HTR-8/SVneo (cell line): ENCODE measurements at places on chromosomes 11 and 22.

DNA sequence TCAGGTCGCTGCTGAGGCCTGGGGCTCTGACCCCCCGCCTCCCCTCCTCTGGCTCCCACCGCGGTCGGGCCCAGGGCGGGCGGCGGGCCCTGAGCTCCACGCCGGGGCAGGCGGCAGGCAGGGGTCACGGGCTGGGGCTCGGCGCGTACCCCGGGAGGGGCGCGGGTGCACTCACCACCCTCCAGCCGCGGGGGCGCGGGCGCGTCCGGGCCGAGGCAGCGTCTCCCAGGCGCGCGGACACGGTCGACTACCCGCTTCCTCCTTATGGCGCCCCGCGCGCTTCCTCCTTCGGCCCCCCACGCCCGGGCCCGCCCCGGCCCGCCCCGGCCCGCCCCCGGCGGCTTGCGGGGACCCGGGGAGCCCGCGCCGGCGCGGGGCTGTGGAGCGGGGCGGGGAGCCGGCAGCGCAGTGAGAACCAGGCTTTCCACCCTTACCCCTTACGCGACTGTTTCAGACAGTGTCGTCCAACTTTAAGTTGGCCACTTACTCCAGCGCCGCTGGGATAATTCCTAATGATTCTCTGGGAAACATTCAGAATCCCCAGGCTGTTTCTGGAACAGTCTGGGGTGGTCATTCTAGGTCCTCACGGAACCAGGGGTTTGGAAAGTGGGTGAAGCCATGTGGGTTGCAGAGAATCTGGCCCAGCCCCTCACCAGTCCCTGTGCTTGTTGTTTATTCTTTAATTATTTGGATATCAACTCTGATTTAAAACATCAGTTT, at the start of gene BID:
Gene BID (minus strand): TSS at position 264 of the 720 bp plus-strand sequence. CDS start 24,353 bp downstream, outside the sequence.
- no peak for DNase-seq

- peak; percentile 63 for DNase-seq
Observed at GRCh38 chr22:26894766-26895485, 237.5 kb downstream of the MIAT start.

DNA sequence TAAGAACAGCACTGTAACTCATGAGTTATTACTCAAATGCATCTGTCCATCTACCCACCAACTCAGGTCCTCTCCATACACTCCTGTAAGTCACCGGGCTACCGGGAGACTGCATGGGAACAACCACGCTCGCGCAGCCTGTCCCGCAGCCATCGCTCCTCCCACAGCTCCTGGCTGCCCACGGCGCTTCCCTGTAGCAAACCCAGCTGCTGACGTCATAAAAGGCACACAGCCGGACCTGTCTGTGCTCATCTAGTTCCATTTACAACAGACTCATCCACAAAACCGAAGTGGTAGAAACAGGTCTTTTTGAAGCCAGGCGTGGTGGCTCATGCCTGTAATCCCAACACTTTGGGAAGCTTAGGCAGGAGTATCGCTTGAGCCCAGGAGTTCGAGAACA, 23.4 kb upstream of the PACSIN2 start:
- DNase-seq = no peak

- no peak for DNase-seq
Observed at GRCh38 chr11:128480066-128480465, 107.3 kb downstream of the ETS1 start.

GRCh38 chr11:12680246-12680939, 6.2 kb downstream of the TEAD1 start:
- no peak for DNase-seq

- no peak for DNase-seq
Observed at GRCh38 chr11:12765428-12765827, 91.2 kb downstream of the TEAD1 start.

DNA sequence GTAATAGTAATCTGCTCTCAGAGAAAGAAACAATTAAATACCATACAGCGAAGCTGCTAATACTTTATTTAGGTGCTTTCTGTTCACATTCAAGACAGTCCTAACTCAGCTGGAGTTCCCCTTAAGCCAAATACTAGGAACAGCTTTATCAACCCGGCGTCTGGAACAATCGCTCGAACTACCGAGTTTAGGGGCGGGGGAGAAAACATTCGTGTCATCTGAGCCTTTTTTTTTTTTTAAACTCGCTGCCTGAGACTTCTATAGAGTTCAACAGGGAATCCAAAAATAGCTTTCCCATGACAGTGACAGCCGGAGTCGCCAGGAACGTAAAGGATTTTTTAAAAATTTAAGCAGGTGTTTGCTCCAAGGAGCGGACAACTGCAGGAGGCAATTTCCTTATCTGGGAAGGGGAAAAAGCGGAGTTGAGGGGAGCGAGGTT, 852 bp downstream of the TRAF6 start:
- no peak for DNase-seq

- DNase-seq = no peak
Observed at GRCh38 chr22:33851821-33852384, 68.4 kb downstream of the LARGE1 start.

DNA sequence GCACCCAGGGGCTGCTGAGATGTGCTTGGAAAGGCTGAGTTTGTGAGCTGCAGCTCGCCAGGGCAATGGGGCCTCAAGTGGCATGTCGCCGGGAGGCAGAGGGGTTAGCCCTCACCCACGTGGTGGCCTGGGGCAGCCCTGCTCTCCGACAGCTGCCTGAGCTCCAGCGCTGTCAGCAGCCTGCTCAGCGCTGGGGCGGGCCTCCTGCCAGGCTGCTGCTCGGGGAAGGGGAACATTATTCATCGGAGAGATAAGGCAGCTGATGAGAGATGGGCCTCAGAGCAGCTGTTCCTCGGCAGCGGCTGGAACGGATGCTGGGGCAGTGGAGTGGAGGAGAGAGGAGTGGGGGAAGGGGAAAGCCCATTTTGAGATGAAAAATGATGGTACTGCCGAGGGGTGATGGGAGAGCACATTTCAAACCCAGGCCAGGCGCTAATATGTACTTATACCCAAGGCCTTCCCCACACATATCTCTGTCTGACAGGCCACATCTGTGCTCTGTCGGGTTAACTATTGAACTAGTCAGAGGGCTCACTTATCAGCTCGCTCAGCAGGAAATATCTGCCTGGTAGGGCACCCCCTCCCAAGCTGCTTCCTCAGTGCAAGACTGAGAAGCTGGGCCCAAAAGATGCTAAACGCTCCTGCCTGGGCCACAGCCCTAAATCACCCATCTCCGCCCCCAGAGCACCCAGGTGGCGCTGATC, 79.5 kb downstream of the TIMP3 start:
- peak; percentile 50 for DNase-seq

DNA sequence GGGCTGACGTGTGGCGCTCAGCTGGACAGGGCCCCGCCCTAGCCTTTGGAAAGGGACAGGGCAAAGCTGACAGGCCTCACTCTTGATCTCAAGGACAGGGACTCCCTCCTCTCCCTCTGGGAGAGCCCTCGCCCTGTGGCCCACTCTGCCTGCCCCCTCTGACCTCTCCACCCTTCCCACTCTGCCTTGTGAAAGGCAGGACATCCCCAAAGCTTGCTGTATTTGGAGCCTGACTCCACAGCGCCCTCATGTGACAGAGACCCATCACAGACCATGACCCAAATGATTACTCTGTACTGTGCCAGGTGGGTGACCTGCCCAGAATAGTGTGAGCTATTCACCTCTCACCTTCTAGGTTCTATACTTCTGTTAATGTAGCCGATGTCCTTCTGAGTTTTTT, 18.8 kb downstream of the P2RY2 start:
- DNase-seq = peak; percentile 56

DNA sequence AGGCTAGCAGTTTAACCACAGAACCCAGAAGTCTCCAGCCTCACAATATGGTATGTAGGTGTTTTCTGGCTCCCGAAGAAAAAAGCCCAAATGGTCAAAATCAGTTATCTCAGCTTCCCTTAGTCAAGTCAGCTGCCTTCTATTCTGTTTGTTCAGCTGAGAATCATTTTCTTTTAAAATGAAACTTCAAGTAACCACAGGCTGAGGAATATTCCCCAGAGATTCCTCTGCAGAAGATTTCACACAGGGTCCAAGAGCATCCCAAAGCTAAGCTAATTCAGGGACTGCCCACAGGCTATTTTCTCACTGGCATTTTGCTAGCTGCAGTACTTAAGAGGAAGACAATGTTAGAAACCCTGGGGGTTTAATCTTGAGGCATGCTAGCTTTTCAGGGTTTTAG, 977.0 kb upstream of the CHORDC1 start:
- DNase-seq = no peak

- no peak for DNase-seq
Observed at GRCh38 chr22:47036936-47037485, 274.6 kb downstream of the TBC1D22A start.

DNA sequence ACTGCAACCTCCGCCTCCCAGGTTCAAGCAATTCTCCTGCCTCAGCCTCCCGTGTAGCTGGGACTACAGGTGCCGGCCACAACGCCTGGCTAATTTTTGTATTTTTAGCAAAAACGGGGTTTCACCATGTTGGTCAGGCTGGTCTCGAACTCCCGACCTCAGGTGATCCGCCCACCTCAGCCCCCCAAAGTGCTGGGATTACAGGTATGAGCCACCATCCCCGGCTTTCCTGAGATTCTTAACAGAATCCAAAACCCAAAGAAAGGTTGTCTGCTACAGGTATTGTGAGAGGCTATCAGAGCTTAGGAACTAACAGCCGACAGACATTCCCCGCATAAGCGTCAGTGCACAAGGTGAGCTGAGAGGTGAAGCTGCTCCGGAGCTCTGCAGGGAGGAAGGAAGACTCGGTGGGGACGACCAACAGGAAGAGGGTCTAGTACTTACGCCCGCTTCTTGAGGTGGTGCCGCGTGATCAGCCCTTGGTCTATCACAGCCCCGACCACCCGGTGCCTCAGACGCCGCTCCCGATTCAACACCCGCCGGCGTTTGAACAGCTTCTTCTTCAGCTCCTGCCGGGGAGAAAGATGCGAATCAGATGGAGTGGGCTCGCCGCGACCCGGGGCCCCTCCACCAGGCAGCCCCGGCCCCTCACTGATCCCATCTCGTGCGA, 470 bp downstream of the C11orf98 start:
- peak; percentile 56 for DNase-seq

- peak; percentile 40 for DNase-seq
Observed at GRCh38 chr11:11022125-11022730, 164.4 kb upstream of the ZBED5 start.

DNA sequence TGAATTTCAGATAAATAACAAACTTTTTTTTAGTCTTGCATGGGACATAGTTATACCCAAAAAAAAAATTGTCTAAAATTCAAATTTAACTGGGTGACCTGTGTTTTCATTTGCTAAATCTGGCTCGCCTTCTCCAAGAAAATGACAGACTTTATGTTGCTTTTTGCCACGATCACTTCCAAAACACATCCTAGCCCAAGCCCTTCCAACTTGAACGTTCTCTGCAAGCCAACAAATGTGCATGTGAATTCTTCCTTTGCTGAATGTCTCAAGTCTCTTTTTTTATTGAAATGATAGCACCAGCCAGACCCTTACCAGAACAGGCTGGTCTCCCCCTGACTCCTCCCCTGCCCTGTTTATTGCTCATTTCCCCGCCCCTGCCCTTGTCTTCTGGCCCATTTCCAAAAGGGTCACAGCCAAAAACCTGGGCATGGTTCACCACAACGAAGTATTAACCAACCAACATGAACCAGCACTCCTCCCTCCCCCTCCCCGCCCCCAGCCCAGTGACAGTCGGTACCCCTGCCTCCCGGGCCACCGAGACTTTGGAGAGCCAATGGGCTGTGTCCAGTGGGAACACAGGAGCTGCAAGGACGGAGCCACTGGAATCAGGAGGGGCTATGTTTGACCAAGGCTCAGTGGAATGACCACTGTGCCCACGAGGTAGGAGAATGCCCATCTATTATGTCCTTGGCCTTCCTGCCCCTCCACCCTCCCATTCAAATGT, 63.2 kb downstream of the BTG4 start:
- DNase-seq = no peak

GRCh38 chr11:128723531-128723930, 29.7 kb downstream of the FLI1 start:
- no peak for DNase-seq

DNA sequence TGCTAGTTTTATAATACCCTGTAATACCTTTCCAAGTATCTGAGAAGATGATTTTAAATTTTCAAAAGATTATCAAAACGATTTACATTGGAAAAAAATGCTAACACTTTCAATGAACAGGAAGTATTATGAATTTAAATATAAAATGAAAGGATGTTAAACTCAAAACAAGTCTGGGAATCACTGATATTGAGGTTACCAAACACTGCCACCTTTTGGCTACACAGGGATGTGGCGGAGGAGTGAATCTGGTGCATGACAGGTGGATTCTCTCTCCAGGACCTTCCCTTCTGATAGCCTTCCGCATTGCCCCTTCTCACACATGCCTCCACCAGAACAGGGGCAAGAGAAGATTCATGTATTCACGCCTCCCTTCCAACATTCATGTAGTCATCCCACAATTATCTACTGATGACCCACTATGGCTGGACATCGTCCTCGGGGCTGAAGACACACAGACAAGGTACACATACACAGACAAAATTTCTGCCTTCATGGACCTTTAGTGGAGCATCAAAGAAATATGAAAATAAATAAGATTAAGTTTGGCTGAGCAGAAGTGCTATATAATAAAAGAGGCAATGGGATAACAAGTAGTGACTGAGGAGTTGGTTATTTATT, 34.7 kb downstream of the ATG16L2 start:
- peak; percentile 59 for DNase-seq

DNA sequence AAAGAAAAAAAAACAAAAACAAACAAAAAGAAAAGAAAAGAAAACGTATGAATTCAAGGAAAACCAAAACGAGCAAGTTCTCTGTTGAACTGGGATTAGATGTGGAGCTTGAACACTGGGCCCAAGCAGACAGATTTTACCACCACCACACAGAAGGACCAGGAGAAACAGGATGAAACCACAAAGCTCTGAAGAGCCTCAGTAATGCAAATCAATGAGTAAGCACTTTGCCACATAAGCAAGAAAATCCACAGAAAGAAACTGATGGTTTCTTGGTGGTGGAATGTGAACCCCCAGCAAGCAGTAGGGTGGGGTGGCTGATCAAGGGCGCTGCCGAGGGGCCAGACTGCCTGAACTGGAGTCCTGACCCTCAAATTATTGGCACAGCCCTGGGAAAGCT, 50.9 kb upstream of the NFRKB start:
- DNase-seq = no peak

- no peak for DNase-seq
Observed at GRCh38 chr11:35924811-35925210, 19.1 kb upstream of the LDLRAD3 start.

DNA sequence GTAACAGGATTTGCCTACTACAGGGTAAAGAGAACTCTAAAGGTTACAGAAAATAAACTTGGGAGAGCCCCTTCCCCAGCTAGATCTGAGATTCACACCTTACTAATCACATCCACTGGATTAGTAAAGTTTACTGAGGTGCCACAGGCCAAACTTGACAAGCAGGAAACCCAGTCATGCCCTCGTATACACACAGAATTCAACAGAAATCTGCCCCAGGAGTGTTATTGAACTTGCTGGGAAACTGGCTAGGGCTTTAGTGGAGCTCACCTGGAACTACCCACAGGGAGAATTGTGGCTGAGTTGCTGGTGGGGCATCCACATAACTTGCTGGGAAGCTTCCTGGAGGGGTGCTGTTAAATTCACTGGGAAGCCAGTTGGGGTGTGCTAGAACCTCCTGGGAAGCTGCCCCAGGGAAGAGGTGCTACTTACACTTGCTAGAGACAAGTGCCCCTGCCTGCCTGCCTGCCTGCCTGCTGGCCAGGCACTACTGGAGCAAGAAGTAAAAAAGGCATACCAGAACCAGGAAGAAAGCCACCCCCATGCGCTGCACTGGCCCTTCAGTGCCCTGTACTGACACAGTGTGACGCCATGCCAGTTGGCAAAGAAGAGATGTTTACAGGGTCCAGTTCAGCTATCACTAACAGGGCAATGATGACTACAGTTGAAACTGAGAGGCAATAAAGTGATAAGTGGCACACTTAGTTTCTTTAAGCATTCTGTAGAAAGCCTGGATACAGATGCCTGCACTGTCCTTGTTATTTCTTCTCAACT, 106.5 kb downstream of the ALX4 start:
- no peak for DNase-seq
